ENCODE measurements at places on chromosomes 16 and 17. TPM values are rescaled to one million over a fixed set of nuclear protein-coding genes. Genes with fewer than 3 reads are reported as not detected.

Gene NCOR1
- 134 TPM for total RNA-seq

GRCh38 chr17:76873856-76874255, 5.7 kb downstream of the MGAT5B start:
- no peak for DNase-seq

GRCh38 chr16:89863741-89864526, 9.5 kb upstream of the TCF25 start:
- DNase-seq, result peak; percentile 86

- DNase-seq, result no peak
Observed at GRCh38 chr16:80300876-80301275, 239.9 kb upstream of the DYNLRB2 start.

Gene AKAP10
- total RNA-seq, result 27.1 TPM

Gene CCL1
- not detected for total RNA-seq

Gene RPL38
- total RNA-seq, result 1,006 TPM

- no peak for DNase-seq
Observed at GRCh38 chr16:66391726-66392670, 25.5 kb downstream of the CDH5 start.

- DNase-seq, result no peak
Observed at GRCh38 chr16:75754141-75754540, 27.9 kb upstream of the CPHXL start.

Gene MRC2
- total RNA-seq, result 52.9 TPM

Gene KRTAP1-5
- not detected for total RNA-seq

- no peak for DNase-seq
Observed at GRCh38 chr17:29683481-29683880, 60.8 kb upstream of the CORO6 start.

Gene EXOC3L1
- total RNA-seq, result 10.8 TPM

GRCh38 chr16:143047-143446, 4.6 kb upstream of the NPRL3 start:
- no peak for DNase-seq

DNA sequence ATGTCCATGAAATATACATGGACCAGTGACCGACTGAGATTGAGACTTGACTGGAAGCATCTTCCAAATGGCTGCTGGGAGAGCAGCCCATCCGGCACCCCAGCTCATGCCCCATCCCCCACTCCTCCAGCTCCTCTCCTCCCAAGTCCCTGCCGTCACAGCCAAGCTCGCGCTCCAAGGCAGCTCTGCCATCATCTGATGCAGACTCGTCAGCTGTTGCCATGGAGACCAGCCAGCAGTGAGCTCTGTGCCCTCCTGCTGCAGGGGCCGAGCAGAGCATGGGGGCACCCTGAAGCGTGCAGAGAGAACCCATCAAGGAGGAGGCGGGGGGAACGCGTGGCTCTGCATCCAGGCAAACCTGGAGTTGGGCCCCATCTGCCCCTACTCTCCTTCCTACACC, 74.5 kb upstream of the TNRC6C start:
- no peak for DNase-seq

GRCh38 chr17:64315570-64315969, 52.5 kb upstream of the TEX2 start:
- DNase-seq, result peak; percentile 37

DNA sequence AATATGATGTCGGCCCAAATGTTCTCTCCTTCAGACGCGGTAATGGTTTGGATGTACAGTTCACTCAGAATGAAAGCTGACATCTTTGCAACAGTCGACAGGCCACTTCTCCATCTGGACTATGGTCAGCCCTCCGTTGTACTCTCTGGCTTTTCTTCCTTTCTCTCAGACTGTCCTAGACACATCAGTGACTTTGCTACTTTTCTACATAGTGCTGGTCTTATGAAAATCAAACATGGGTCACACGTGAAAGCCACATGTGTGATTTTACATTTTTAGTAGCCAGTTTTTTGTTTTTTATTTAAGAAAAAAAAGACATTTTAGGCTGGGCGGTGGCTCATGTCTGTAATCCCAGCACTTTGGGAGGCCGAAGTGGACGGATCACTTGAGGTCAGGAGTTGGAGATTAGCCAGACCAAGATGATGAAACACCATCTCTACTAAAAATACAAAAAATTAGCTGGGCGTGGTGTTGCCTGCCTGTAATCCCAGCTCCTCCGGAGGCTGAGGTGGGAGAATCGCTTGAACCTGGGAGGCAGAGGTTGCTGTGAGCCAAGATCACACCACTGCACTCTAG, 644.1 kb downstream of the KCNJ2 start:
- no peak for DNase-seq

Gene KRTAP4-12
- total RNA-seq, result not detected

DNA sequence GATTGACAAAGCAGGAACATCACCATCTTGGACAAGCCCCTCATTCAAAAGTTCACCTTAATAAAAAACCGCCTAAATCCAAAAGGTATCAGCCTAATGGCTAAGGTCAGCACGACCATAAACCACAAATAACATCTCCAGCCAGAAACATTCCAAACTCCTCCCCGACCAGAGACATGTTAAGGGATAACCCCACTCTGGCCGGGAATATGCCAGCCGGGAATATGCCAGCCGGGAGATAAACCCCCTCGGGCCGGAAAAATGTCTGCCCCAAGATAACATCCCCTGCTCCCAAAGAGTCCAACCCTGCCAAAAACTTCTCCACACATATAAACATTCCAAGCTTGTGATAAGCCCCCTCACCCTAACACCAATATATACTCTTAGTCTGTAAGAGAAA, 1.4 kb downstream of the DHX33 start:
- peak; percentile 8 for DNase-seq

DNA sequence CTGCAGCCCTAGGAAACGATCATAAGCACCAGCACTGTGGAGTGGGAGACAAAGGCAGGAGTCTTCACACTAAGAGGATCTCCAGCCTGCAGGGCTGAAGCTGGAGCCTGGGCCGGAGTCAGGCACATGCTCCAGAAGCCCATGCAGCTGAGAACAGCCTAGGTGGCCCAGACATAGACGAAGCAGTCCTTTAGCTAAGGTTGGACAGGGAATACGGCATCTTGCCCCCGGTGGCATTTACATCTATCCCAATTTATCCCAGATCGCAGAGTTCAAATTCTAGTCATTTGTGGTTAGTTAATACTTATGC, 13.9 kb downstream of the TSPOAP1 start:
- no peak for DNase-seq

GRCh38 chr17:28346746-28347246, 10.5 kb downstream of the POLDIP2 start:
- peak; percentile 90 for DNase-seq

- DNase-seq, result no peak
Observed at GRCh38 chr16:66103211-66103610, 263.3 kb upstream of the CDH5 start.

Gene KRTAP9-4
- not detected for total RNA-seq

- peak; percentile 93 for DNase-seq
Observed at GRCh38 chr17:27284811-27285415, 9.0 kb upstream of the WSB1 start.

Gene SYT17
- 1.9 TPM for total RNA-seq

Gene GPRC5B
- 42.3 TPM for total RNA-seq

Gene CA7
- total RNA-seq, result not detected

DNA sequence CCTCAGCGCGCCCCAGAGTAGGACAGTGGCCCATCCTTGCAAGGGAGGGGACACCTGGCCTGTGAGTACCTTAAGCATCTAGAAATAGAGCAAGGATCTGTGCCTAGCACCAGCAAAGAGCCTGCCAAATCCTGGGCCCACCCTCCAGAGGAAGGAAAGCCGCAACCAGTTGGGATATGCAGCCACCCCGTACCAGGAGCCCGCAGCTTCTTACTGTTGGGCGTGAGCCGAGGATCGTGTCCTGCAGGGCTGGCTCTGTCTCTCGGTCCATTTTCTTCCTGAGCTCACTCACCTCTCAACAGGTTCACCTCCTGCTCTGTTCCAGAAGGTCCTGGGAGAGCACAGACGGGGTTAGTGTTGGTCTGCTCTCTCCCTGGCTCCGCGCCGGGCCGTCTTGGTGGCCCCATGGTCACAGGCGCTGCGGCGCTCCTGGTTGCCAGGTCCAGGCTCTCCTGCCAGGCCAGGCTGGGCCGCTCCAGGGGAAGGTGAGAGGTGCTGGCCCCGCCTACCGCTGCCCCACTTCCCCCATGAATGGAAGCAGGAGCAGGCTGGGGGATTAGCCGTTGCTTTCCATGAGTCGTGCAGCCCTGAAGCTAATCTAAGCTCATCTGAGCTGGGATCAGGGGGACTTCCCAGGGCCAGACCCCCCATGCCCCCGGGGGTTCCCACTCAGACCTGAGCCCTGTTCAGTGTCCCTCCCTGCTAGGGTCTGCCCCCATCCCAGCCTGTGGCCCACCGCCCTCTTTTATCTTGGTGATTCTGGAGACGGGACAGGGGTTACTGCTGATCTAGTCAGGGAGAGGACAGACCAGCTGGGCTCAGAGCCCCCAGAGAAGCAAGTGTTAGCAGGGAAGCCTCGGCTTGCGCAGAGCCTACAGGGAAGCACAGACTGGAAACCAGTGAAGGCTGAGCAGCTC, 12.7 kb downstream of the ENDOV start:
- DNase-seq, result no peak

- DNase-seq, result no peak
Observed at GRCh38 chr16:49456763-49457162, 83.2 kb downstream of the C16orf78 start.

- DNase-seq, result no peak
Observed at GRCh38 chr17:45388604-45389325, 43.9 kb downstream of the ARHGAP27 start.

Gene LRRC75A
- 2.9 TPM for total RNA-seq

GRCh38 chr16:2284797-2285576, 17.1 kb upstream of the RNPS1 start:
- DNase-seq, result no peak

DNA sequence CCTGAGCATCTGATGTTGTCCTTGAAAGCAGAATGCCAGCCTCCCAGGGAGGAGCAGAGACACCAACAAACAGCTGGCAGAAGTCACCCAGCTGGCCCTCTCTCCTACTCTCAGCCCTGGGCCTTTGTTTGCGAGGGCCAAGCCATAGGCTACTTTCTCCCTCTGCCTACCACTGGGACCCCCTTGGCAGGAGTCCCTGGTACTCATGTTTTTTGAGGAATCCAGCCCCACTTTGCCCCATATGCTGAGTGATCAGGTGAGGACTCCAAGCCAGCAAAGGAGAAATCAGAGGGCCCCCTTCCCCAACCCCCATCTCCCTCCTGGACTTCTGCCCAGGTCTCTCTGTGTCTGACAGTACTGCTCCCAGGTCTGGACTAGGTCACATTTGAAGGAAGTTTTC, 121.9 kb downstream of the USP31 start:
- no peak for DNase-seq

DNA sequence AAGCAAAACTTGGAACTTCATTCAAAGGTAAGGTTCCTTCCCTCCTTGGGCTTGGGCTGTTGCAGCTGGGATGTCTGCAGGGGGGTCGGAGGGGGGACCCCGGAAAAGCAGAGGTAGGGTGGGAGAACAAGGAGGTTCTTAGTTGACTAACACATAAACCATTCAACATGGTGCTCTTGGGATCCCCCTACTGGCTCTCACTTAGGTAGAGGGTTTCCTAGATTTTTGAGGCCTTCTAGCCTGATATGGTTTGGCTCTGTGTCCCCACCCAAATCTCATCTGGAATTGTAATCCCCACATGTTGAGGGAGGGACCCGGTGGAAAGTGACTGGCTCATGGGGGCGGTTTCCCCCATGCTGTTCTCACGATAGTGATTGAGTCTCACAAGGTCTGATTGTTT, 93.9 kb downstream of the RGS9 start:
- DNase-seq, result no peak

Gene XAF1
- total RNA-seq, result 21.5 TPM

- DNase-seq, result peak; percentile 8
Observed at GRCh38 chr17:77888242-77889134, 70.0 kb upstream of the TNRC6C start.

DNA sequence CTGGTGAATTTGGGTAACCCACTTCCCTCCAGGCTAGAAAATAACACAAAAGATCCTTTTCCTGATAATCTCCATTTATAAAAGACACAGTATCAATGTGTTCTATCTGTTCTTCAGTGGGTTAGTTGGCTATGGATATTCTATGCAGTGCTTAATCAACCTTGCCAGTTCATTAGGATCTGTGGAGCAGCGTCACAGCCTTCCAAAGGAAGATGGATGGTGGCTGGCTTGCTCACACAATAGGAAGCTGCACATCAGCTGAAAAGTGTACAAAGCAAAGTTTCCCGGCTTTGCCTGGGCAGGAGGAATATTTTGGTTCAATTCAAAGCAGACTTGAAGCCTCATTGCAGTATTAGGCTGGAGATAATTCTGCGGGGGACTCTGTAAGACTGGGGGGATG, 70.3 kb upstream of the CA10 start:
- no peak for DNase-seq

GRCh38 chr16:3474136-3474779, 21.0 kb downstream of the C16orf90 start:
- no peak for DNase-seq

DNA sequence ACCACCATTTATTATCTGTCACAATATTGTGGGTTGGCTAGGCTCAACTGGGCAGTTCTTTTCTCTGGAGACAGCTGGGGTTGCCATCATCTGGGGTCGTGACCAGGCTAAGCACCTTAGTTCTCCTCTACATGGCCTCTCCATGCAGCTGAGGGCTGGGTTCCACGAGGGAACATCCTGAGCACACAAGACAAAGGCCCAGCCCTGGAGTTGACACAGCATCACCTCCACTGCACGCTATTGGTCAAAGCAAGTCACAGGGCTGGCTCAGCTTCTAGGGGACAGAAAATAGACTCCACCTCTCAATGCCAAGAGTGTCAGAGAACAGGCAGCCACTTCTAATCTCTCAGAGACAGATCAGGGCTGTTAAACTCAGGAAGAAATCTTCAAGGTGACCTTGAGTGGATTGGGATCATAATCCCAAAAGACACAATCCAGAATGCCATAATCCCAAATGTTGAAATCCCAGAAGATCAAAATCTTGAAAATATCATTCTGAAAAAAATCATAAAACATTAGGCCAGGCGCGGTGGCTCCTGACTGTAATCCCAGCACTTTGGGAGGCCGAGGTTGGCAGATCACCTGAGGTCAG, 13.0 kb upstream of the USP10 start:
- DNase-seq, result no peak

- DNase-seq, result no peak
Observed at GRCh38 chr16:83515395-83515794, 292.4 kb upstream of the HSBP1 start.

GRCh38 chr16:65665586-65665985, 543.7 kb upstream of the CDH11 start:
- no peak for DNase-seq

DNA sequence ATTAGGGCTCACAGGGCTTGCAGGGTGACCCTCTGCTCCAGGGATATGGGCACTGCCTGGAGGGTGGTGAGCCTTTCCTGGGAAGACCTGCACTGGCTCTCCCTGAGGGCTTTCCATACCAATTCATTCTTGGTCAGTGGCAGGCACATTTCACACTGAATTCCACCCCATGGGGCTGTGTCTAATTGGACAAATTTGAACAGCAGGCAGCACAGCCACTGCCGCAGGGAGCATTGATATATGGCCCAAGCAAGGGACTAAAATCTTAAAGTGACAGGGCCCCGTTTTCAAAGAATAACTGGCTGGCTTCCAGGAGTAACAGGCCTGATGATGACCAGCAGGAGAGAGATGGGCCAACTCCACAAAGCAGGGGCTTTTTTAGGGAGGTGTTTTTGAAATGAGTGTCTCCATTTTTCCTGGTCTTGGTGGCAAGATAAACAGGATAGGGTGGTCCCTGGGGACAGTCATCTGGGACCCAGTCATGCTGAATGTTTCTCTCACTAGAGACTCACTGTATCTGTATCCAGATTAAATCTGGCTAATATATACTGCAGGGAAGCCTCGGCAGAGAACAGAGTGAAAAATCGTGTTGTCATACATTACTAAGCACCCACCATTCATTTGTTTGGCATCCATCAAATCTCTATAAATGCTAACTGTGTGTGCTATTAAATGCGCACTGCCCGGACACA, 74.1 kb upstream of the TBX2 start:
- DNase-seq, result no peak

- no peak for DNase-seq
Observed at GRCh38 chr16:66872559-66872942, 7.8 kb upstream of the PDP2 start.

All from endothelial cell of umbilical vein (primary cell).